ENCODE measurements at places on chromosomes 7 and 10.

DNA sequence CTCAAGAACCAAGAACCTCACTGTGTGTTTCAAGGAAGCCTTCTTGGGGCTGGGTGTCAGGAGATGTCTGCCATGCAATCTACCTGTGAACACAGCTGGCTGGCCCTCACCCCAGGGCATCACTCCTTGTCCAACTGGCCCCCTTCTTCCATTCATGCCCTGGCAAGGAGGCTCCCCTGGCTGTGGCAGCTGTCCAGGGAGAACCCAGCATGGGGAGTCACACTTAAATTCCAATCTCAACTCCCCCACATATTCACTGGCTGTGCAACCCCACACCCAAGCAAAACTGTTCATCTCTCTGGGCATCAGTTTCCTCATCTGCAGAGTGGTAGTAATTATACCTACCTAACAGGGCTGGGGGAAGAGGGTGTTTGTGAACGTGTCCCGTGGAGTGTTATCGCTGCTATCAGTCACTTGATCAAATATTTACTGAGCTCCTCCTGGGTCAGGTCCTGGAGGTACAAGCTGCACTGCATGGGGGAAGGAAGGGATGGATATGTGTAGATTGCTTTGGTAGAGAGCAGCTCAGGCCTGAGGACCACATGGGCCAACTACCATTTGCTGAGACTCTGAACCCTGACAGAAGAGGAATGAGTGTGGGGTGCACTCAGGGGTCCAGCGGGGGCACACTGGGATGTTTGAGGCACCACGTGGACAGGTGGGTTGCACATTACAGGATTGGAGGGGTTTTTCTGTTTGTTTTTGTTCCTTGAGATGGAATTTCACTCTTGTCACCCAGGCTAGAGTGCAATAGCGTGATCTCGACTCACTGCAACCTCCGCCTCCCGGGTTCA lies 2.1 kb upstream of the GPRIN2 start:
- no peak for DNase-seq

- no peak for DNase-seq
These were observed 68.3 kb downstream of the AKR1E2 start for GRCh38 chr10:4894335-4894734.

GRCh38 chr10:86304436-86304835 lies 62.2 kb downstream of the GRID1 start:
- DNase-seq: no peak

GRCh38 chr7:47449810-47450590 lies 131.9 kb downstream of the TNS3 start:
- DNase-seq: no peak

GRCh38 chr10:110094786-110095185 lies 87.0 kb downstream of the ADD3 start:
- no peak for DNase-seq

GRCh38 chr7:138316421-138317043 lies 143.5 kb upstream of the TRIM24 start:
- DNase-seq: peak; percentile 95

DNA sequence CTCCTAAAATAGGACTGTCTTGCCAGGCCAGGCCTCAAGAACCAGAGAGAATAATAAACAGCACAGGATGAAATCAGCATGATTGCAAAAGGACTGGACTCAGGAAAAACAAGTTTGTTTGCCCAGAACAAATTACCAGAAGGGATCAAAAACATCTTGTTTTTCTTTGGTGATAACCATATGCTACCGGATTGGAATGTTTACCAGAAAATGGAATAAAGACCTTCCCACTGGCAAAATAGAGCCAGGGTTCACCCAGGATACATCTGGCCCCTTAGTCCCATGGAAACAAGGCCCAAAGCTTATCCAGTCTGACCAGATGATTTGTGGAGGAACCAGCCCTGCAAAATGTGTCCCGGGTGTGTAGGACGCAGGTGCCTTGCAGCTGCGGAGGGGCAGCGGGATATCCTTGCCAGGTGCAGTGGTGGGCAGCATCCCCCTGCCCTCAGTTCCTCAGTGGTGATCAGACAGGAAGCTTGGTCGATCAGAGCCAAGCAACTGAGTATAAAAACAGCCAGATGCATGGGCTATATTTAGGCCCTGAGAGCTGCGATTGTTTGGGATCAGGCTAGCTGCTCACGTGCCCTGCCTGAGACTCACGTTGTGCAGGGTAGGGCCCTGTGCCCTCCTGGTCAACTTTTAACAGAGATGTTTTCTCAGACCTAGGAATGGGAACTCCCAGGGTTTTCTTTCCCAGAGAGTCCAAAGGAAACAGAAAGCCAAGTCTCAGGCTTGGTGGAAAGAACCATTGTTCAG lies 4.6 kb upstream of the ZNF22 start:
- DNase-seq: peak; percentile 35

- no peak for DNase-seq
These were observed 106.8 kb upstream of the FGL2 start for GRCh38 chr7:77306231-77307067.

GRCh38 chr10:85420501-85421191 lies 945.9 kb downstream of the GRID1 start:
- no peak for DNase-seq

- no peak for DNase-seq
These were observed 346.4 kb downstream of the GATA3 start for GRCh38 chr10:8400892-8401291.

GRCh38 chr7:129257168-129257567 lies 32.3 kb downstream of the AHCYL2 start:
- no peak for DNase-seq

GRCh38 chr7:130022623-130023175 lies 28.5 kb downstream of the ZC3HC1 start:
- no peak for DNase-seq

DNA sequence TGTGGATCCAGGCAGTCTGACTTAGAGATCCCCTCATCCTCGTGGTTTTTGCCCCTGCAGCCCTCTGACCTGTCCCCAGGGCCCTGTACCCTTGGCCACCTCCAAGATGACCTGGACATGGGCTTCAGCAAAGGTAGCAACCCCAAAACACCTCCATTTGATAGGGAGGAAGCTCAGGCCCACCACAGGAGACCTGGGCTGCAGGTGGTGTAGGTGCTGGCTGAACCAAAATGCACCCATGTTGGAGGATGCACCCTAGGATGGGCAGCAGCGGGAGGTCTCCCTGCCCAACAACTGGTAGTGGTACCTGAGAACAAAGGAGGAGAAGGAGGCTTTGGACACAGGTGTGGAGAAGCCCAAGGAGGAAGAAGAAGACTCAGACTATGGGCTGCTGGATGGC lies 188.7 kb downstream of the ZNF716 start:
- no peak for DNase-seq

DNA sequence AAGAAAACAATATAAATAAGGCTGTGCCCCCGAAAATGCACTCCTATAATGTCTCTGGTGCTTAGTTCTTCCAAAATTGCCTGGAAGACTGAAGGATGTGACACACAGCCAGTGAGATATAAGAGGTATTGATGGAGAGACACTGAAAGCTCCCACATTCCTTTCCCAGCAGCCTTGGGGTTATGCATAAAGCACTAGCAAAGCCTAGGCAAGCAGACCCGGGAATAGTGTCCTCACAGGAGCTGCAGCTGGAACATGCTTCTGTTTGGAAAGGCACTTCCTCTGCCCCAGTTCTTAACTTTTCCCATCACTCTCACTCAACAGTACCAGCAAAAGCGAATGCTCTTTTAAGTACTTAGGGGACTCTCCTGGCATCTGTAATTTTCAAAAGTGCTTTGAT lies 178.0 kb downstream of the AMPH start:
- DNase-seq: no peak

Data from large intestine (tissue), 12 donors.